Inflammatory macrophage (primary cell): ENCODE measurements at places on chromosomes 4 and X.

DNA sequence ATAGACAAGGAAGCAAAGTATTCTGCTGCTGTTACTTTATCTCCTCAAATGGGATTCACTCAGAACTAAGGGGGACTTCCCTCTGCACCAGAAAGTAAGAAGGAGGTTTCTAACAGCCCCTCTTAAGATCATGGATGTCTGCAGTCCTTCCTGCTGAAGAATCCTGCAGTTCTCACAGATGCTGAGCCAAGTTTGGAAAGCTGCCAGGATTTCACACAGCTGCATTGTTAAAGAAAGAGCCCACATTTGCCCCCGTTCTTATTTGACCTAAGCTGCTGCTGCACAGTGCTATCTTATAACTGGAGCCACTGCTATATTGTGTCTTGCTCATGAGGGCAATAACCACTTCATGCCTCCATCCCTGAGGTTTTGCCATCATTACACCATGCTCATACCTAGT is 81.1 kb downstream of the FAAH2 start:
- no peak for DNase-seq

GRCh38 chrX:154481911-154482601 is 3.0 kb upstream of the LAGE3 start:
- no peak for DNase-seq

DNA sequence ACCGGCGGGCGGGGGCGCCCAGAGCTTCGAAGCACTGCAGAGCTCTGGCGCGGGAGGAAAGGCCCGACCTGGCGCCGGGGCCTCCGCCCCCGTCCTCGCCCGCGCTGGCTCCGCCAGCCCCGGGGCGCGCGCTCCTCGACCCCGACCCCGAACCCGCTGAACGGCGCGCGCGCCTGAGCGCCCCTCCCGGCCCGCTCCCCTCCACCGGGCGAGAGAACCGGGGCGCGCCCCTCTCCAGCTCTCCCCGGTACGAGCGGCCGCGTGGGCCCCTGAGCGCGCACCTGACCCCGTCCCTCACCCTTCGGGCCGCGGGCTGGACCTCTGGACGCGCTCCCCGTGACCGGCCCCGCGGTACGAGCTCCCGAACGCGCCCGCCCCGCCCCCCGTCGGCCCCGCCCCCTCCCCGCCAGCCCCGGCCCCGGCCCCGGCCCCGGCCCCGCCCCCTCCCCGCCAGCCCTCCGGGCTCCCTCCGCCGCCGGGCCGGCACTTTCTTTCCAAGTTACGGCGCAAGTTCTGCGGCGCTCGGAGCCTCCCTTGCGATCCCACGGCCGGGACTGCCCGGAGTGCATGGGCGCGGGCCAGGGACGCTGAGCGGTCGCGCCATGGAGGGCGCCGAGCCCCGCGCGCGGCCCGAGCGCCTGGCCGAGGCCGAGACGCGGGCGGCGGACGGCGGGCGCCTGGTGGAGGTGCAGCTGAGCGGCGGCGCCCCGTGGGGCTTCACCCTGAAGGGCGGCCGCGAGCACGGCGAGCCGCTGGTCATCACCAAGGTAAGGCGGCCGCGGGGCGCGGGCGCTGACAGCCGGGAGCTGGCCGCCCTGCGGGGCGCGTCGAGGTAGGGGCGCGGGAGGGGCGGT is at the start of gene SHROOM2:
Gene SHROOM2 (plus strand): TSS at position 486 of the 854 bp plus-strand sequence. CDS start 117 bp downstream, at position 603.
- no peak for DNase-seq

DNA sequence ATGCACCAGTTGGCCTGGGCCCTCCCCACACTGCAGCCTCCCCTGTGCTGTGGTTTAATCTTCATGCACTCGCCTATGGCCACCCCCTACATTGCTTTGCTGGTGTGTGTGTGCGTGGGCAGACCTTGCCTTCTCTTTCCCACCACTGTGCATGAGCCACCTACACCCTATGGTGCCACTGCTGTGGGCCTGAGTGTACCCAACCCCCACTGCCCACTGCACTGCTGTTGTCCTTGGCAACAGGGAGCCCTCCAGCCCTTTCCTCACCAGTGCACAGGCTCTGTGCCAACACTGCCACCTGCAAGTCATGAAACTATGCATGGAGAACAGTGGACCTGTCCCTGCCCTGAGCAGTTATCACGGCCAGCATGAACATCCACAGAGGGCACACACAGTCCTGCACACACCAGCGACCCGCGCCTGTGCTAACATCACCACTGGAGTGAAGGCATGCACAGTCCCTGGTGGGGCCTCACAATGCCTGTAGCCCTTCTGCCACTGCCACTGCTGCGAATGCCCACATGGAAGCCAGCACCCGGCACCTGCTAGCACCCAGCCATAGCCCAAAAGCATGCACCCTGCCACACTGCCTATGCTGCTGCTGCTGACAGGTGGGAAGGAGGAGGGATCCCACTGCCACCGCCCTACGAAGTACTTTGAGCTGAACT is 237.8 kb upstream of the ARSJ start:
- no peak for DNase-seq
